ENCODE measurements at places on chromosomes 3 and 15.

- DNase-seq, result no peak
These were observed 36.8 kb upstream of the NAALADL2 start for GRCh38 chr3:174822320-174822719.

DNA sequence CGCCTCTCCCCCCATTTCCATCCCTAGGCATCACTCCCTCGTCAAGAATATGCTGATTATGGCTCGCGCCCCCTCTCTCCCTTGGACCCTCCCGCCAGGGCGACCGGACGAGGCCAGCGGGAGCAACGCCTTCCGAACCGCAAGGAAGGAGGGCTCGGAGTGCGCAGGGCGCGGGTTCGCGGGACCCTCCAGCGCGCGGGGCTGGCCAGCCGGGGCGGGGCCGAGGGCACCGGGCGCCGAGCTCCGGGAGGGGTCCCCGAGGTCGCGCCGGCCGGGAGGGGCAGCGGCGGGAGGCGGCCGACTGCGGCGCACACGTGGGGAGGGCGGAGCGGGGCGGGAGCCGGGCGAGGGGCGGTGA, 483 bp downstream of the EHD4 start:
- DNase-seq, result no peak

GRCh38 chr15:42602501-42602900, 27.1 kb downstream of the STARD9 start:
- no peak for DNase-seq

DNA sequence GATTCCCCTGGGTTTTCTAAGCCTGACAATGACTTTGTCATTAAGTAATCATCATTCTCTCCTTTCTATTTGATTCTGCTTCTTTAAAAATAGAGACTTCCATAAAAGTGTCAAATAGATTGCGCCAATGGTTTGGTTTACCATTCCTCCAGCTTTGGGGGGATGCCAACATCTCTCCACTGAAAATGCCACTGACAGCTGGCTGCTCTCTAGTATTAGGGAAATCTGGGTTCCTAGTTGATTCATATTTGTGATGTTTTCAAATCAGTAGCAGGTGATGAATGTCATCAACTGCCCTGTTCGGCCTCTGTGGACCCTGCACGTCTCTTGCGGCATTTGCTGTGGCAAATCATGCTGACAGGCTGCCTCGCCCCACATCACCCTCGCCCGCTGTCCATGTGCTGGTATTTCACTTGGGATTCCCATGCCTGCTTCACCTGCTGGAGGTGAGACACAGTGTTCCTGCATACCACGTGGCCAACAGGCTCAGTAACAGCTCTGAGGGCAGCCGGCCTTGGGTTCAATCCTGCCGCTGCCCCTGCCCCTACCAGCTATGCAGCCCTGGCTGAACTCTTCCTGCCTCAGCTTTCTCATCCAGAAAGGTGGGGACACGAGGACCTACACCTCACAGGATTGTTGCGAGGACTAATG, 28.1 kb downstream of the ZXDC start:
- DNase-seq, result no peak

- no peak for DNase-seq
These were observed 387.4 kb upstream of the ROBO2 start for GRCh38 chr3:76652524-76652923.

DNA sequence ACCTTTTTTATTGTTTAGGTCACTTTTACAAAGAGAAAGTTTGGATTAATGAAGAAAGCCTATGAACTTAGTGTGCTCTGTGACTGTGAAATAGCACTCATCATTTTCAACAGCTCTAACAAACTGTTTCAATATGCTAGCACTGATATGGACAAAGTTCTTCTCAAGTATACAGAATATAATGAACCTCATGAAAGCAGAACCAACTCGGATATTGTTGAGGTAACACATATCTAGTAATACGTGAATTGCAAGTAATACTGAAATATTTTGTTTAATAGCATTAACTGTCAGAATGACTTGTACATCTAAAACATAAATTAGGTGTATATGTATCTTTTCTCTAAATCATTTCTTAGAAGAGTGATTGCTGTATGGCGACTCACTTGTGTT, 79.8 kb downstream of the MEF2A start:
- DNase-seq, result no peak

DNA sequence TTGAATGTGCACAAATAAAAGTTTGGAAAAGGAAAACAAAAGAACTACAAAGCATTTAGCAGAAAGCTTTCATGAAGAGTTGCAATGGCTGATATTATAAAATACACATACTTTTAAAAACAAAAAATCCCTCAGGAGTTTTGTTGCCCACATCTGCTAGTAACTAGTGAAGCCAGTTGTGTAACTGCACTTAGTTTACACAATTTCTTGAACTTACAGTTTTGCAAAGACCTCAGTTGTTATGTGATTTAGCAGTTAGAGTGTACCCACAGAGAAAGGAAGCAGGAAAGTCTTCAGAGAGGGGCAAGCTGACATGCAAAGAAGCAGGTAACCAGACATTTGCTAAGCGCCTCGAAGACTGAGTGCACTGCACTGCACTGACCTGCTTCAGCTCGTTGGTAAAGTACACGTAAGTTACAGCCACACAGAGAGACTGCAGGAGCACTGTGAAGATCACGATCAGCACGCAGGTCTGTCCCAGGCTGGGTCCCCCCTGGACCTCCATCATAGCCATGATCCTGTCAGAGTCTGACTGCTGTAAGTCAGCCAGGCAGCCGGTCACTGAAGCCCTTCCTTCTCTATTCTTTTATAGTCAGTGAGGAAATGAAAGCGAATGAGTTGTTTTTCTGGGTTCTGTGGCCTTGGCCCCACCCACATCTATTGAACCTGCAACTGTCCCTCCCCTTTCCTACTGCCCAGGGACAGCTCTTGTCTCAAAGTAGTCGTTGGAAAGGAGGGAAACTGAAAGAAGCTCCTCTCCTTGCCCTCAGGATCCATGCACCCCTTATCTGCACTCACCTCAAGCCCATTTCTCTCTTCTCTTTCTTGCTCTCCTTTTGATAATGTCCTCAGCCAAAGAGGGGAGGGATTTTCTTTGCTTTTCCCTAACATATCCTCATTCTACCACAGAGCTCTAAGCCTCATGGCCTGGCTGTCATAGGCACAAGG, at the start of gene TNFSF10:
TNFSF10 (minus strand) TSS at position 560 of the 948 bp plus-strand sequence; CDS start at position 514, 46 bp downstream.
- peak; percentile 81 for DNase-seq

- no peak for DNase-seq
These were observed 23.1 kb downstream of the CDCP1 start for GRCh38 chr3:45123030-45123429.

GRCh38 chr15:40550341-40551037, 14.4 kb downstream of the CCDC32 start:
- DNase-seq, result no peak

- DNase-seq, result no peak
These were observed 48.3 kb upstream of the ACP3 start for GRCh38 chr3:132268956-132269355.

DNA sequence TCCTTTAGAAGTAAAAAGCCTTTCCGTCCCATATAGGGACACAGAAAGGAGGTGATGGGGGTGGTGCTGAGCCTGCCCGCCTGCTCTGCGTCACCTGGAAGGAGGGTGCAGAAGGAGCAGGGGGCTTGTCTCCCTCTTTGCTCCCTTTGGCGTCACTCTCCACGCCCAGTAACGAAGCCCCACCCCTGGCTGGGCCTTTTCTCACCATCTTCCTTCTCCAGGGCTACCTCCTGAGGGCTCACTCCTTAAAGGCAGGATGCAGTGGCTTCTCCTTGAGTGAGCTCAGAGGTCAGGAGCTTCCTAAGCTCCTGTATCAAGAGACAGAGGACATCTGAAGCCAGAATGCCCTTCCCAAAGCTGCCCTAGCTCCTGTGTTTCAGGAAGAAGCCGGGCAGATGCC, 31.5 kb downstream of the SLCO3A1 start:
- no peak for DNase-seq

DNA sequence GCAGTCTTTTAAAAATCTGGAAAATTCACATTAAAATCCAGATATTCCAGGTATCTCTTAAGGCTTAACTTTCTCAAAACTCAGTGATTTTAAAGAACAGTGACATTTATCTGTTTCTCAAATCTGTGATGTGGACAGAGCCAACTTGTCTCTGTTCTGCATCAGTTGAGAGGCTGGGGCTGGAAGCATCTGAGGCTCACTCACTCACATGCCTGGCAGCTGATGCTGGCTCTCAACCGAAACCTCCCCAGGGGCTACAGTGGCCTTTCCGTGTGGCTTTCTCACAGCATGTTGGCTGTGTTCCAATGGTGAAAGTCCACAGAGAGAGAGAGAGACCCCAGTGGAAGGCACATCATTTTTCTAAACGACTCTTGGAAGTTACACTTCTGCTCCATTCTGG, 53.5 kb downstream of the CEMIP start:
- DNase-seq, result no peak

DNA sequence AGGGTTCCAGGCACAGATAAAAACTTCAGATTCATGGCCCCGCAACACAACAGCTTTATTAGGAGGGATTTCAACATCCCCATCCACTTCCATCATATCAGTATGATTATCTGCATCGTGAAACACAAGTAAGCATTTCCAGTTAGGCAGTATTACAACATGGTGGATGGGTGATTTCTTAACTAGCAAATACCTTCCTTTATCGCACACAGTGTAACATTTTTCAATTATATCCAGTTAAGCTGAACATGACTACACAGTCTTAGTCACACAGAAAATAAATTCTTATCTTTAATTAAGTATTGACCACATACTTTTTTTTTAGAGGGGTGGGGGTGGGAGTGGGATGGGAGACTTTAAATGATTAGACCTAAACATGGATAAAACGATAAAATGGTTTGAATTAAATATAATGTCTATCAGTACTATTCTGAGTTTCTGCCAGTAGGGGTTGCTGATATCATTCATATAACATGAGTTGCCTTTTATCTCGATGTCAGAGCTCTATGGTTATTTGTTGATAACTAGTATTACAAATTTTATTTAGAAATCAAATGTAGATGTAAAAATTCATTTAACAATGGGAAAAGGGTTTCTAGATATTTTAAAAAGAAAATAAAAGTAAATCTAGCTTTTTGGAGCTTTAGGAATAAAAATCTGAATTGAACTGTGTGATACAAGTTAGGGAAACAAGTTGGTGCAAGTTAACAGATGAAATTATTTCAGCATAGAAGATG, 146.6 kb downstream of the TBL1XR1 start:
- no peak for DNase-seq

DNA sequence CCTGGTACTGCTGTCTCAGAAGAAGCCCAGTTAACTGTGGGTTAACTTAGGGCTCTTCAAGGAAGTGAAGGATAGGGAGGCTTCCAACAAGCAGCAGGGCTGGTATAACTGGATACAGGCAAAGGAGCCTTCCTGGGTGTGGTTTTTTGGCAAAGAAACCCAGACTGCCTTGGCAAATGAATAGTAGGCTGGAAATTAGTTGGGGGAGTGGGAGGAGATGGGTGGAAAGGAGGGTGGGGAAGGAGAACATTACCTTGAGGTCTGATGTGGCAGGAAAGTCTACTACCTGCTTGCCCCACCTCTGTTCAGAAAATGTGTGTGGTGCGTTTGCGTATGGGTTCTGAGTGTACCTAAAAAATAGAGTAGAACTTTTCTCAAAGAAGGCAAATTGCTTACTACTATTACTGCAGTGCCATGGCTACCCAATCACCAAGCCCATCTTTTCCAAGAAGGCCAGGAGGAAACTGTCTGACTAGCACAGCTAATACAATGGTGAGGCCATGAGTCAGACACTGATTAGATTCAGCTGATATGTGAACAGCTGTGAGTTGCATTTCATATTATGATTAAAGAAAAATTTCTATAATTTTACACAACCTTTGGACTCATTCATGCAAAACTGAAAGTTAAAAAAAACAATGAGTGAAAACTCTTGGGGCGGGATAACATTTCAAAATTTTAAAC, 55.2 kb downstream of the SPTSSB start:
- no peak for DNase-seq

GRCh38 chr15:39852250-39852649, 67.8 kb downstream of the GPR176 start:
- DNase-seq, result no peak

- no peak for DNase-seq
These were observed 21.9 kb downstream of the PRKCD start for GRCh38 chr3:53182764-53183355.

DNA sequence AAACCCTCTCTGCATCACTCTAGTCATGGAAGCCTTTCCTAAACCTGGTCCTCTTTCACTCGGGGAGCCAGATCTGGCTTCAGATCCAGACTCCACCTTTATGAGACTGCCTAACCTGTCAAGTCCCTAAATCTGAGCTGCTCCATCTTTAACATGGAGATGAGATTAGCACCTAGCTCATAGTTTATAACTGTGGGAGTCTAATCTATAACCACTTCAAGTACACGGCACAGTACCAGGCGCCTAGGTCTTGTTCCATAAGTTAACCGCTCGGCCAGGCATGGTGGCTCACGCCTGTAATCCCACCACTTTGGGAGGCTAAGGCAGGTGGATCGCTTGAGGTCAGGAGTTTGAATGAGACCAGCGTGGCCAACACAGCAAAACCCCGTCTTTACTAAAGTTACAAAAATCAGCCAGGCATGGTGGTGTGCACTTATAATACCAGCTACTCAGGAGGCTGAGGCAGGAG, 30.3 kb downstream of the TPM1 start:
- no peak for DNase-seq

DNA sequence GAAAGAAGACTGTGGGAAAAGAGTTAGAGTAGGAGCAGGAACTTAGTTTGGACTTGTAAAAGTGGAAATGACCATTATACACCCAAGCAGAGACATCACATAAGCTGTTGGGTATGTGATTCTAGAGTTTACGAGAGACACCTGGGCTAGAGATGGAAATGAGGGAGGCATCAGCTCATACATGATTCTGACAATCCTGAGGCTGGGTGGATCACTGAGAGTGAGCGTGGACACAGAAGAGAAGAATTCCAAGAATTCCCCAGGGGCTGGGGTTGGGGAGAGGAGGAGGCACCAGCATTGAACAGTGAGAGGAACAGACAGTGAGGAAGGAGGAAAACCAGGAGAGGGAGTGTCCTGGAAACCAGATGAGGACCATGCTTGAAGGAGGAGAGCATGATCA, 113.5 kb downstream of the KCNAB1 start:
- DNase-seq, result no peak

DNA sequence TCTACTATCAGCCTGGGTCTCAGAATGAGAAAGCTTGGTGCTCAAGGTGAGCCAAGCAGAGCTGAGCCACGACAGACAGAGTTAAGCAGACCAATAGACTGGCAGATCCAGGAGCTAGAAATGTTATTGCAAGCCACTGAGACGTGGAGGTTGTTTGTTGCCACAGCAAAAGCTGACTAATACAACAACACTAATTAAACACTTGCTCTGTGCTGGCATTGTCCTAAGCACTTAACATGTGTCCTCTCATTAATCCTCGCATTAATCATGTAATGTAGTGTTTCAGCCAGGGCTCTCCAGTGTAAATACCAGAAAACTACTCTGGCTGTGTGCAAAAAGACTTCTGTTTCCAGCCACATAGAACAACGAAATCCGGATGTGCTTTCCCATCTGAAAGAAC, 11.6 kb upstream of the SPSB4 start:
- DNase-seq, result no peak

DNA sequence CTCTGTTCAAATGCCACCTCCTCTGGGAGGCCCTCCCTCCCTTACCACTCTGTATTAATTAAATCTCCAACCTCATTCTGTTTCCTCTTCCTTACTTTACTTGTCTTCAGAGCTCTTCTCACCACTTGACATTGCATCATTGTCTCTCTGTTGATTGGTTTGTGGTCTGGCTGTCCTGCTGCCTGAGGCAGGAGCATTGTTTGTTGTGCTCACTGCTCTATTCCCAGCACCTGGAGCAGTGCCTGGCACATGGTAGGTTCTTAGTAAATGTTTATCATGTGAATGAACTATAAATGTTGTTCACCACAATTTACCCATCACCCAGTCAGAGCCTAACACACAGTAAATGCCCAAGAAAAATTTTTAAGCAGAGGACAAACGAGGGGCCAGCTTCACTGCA, 6.7 kb upstream of the BFSP2 start:
- no peak for DNase-seq
